ENCODE measurements at places on chromosomes 5 and 9.

- no peak for DNase-seq
Observed at GRCh38 chr5:53001541-53001940, 12.4 kb downstream of the ITGA2 start.

- DNase-seq: no peak
Observed at GRCh38 chr5:101995585-101995984, 300.5 kb downstream of the SLCO4C1 start.

- no peak for DNase-seq
Observed at GRCh38 chr5:157778121-157778805, 34.8 kb downstream of the LSM11 start.

- DNase-seq: no peak
Observed at GRCh38 chr9:120931231-120932085, 4.9 kb upstream of the TRAF1 start.

DNA sequence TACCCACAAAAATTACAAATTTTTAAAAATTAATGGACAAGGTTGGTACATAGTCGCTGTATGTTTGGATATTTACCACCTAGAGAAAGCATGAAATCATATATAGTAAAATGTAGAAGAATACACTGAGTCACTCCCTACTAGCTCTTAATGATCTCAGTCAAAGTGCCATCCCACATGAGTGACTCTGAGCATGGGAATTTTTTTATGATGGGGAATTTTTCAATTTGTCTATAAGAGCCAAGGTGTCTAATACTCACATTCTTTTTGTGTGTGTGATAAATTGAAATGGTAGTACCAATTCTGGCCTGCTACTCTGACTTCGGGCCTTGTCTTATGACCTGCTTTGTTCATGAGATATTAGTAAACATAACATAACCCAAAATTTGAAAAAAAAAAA is 483.2 kb downstream of the CDH10 start:
- no peak for DNase-seq

DNA sequence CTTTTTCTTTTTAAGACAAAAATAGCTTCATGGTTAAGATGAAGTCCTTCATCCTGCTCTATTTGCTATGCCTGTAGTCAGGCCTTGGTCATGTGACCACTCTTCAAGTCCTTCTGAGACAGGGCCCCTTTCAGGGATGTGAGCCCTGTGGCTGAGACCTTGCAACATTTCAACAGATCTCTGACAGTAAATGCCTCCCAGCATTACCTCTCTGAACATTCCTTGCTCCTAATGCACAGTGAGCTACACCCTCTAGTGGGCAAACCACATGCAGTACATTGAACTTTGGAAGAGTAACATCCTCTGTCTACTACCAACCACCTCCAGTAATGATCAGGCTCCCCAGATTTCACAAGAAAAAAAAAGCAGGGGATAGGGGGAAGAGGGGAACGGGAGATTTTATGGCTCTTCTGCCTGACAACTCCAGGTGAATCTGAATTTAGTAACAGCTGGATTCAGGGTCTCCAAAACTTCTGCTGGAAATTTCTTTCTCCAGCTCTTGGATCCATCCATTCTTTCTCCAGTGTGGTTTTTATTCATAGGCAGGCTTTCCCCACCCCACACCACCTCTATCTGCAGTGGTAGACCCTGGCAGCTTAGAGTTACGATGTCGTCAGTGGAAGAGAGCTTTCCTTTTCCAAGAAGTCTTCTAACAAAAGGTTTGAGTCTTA is 8.9 kb upstream of the FBXO38 start:
- no peak for DNase-seq

DNA sequence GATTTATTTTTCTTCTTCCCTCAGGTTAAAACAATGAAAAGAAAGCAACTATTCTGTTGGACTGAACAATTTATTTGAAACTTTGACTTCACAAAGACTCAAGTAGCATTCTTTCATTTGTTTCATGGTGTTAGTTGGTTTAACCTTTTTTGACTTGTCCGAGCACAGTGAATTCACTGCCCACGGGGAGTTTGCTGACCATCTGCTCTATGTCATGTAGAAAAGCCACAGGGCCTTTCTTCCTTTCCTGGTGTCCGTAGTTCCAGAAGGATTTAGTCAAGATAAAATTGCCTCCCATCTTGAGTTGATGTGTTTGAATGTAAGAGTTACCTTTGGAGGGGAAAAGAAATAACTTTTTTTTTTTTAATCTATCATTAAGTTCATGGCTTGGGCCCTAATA is 55.1 kb upstream of the ZNF608 start:
- no peak for DNase-seq

DNA sequence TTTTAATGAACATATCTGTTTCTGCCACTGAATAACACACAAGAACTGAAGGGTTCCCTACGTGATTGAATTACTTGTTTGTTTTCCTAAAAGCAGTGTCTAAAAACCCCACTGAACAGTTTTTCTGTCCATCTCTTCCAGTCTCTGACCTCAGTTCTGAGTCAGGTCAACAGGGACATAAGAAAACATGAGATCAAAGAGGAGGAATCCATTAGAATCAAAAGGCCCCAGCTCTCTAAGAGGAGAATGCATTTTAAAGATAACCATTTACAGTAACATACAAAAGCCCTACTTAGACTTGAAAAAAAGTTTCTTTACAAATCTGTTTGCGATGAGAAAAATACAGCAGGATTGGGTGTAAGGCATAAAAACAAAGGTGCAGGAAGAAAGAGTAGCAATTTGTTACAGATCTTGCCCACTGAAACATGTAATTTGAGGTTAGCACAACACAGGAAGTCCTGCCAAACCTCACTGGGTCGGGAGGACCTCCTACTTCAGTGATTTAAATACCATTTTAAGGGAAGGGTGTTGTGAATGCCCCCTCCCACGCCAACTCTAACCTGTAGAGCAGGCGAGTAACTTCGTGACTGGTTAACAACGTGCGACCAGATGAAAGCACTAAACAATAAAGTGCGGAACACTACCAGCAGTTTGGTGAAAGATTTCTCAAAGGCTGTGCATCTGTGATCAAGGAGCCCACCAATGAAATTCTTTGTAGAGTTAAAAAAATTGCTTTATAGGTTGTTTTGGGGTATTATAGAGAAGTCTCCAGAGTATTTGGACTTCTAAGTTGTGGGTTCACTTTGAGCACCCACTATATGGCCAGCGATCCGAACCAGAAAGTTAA is 1.3 kb downstream of the QSOX2 start:
- DNase-seq: no peak

Measured in osteocyte (in vitro differentiated cells).